Fibroblast of upper back skin (primary cell): ENCODE measurements at places on chromosomes 13 and 19.

DNA sequence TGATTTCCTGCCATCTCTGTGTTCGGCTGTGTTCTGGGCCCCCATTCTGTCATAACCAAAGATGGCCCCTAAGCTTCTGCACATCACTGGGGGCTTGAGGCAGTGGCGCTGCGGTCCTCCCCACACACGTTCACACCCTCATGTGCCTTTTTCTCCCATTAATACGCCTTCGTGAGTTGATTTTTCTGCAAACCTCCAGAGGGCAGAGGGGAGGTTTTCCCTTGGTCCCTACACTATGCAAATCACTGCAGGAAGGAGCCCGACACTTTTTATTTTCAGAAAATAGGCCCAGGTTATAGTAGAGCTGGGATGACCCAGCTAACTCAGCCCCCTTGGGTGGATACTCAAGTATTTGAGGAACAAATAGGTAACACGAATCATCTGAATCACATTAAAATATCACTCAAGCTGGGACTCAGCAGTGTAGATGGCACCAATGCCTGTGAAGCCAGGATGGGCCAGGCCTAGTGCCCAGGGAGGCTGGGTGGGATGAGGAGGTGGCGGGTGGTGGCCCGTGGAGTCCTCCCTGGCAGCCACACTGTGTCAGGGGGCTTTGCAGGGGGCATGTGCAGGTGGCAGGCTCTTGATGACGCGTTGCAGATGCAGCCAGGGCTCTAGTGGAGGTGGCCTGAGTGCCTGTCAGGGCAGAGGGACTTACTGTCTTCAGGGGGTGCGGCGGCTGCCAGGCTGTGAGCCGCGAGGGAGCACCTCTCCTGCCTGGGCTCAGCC, 234.3 kb downstream of the TEX29 start:
- no peak for DNase-seq

DNA sequence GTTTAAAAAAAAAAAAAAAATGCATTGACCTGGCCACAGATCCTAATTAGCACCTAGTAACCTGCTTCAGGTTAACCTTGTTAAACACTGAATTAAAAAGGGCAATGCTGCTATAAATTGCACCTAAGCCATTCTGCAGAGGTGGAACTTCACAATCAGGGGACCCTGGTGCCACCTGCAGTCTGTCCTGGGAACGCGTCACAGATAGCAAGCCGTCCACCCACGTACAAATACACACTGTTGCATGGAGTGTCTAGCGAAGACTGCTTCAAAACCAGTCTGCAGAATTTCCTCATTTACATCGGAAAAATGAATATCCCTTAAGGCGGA, 169.3 kb downstream of the COL4A1 start:
- no peak for DNase-seq

GRCh38 chr13:38590796-38591507, 95.9 kb upstream of the FREM2 start:
- no peak for DNase-seq

DNA sequence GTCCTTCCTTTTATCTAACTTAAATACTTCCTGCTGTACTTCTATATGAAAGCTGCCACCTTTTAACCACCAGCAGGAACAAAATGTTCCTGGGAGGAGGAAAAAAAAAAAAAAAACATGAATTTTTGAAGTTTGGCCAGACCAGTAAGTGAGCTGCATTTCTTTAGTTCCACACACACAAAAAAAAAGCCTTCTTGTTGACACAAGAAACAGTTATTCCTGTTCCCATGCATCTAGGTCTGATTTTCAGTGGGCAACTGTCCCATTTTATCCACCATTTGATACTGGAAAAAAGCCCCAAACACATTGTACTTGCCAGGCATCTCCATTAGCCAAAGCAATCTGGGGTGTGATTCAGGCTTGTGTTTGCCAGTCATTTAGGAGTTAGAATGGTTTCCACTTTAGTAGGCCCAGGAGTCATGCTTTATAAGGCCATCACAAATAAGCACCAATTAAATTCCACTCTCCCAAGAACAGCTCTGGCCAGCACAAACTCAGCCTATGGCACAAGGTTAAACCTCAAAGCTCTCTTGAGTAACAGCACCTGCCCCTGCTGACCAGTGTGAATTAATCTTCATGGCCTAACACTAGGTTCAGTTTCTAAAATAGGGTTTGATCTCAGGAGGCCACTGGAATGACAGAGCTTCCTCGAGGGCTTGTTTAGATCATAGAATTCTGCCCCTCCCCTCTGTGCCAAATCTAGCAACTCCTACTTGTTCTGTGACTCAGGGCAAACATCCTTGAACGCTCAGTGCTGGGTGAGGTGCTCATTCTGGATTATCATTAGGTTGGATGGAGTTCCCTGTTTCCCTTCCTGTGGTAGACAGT, 67.1 kb downstream of the NUFIP1 start:
- DNase-seq: peak; percentile 84
